ENCODE measurements at places on chromosomes 11 and 22.

- DNase-seq = no peak
These were observed 69.3 kb downstream of the SEZ6L start for GRCh38 chr22:26238596-26238995.

DNA sequence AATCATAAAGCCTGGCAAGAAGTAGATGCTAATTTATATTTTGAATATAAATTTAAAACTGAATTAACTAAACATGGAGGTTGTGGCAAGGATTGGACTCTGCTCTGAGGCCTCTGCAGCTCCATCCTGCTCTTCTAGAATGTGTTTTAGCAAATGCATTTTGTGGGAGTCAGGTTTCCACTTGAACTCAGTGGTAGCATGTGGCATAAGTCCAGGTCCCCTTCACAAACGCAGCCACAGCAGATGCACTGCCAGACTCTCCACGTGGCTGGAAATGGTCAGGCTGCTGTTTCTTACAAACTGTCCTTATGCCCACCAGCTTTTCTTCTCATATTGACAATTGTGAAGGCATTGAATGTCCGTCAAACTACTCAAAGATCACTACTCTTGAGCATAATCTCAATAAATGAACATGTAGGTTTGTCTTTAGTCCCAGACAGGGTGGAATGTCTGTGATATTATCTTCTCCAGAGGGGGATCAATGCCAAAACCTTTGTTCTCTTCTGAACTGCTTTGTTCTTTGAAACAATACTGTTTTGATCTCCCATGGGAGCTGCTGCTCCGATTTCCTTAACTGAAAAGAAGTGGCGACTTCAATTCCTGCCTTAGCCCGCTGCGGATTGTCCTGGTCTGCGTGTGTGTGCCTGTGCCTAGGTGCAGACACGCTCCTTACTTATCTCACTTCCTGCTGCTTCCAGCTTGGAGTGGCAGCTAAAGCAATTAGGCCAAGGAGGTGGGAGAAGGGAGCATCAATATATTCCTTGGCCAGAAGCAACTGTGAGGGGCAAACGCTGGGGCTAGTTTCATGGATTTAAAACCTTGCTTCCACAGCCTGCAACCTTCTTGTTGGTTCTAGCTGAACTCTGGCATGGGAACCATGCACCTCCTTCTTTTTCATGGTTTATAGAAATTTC lies 24.2 kb downstream of the EIF4G2 start:
- DNase-seq = peak; percentile 70

- DNase-seq = no peak
These were observed 76.2 kb upstream of the TTLL12 start for GRCh38 chr22:43262990-43263644.

- DNase-seq = no peak
These were observed 2.1 kb downstream of the CD3D start for GRCh38 chr11:118340449-118340848.

DNA sequence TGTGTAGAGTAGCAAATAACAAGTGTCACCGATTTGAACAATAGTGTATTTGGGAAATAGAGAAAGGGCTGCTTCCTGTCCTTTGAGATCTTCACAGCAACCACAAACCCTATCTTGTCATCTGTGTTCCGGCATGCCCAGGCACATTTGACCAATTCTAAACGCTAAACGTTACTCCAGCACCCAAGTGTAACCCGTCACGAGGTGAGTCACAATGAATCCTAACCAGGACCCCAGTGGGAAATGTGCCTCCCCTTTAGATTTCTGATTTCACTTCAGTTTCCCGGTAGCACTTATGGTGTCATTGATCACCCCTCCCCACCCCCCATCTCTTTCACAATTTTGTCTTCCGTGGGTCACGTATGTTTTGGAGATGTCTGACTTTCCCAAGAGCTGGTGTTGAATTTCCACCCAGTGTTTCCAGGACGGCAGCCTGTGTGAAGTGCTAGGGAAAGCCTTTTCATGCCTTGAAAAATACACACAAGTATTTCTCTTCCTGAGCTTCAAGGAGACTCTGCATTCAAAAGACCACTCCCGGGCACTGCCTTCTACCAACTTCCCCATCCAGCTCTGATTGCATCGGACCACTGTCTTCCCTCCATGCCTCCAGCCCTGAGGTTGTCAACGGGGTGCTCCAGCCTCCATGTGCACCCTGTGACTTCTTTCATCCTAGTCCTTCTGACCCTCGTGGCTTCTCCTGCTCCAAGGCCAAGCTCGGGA lies 10.5 kb upstream of the C11orf24 start:
- DNase-seq = no peak

DNA sequence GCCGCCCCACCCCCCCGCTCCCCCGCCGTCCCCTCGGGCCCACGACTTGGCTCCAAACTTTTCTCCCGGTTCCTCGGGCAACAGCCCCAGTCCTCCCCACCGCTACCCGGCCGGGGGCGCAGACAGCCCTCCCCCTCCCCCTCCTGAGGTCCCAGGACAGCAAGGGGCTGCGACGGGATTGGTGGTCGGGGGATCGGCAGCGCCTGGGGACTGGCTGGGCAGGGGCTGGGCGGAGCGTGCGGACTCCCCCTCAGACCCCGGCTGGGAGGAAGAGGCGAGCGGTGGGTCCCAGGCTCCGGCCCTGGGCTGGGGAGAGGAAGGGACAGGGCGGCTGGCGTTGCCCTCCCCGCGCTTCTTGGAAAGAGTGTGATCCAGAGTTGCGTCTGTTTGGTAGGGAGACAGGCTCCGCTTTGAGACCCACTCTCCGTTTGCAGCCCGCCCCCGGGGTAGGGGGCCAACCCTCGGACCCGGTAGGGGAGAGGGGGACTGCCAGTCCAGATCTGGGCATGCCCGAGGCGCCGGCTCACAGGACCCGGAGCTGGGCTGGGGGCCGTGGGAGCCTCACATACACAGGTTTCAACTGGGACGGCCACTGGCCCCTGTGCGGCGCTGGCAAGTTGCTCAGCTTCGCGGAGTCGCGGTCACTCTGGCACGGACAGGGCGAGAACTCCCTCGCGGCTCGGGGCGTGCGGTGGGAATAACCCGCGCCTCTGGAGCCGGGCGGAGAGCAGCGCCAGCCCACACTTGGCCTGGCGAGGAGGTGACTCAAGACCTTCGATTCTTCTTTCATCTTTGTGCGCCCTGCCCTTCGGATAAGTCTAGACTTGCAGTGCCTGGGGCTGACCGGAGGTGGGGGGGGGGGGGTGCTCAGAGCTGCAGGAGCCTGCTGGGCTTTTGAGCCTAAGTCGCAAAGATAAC lies 999 bp downstream of the TSKU start:
- DNase-seq = peak; percentile 91

GRCh38 chr11:86303257-86303656 lies 1.2 kb downstream of the HIKESHI start:
- DNase-seq = no peak

GRCh38 chr11:17767301-17767885 lies 32.8 kb downstream of the KCNC1 start:
- peak; percentile 81 for DNase-seq

- DNase-seq = no peak
These were observed 98.8 kb downstream of the BCR start for GRCh38 chr22:23278883-23279675.

DNA sequence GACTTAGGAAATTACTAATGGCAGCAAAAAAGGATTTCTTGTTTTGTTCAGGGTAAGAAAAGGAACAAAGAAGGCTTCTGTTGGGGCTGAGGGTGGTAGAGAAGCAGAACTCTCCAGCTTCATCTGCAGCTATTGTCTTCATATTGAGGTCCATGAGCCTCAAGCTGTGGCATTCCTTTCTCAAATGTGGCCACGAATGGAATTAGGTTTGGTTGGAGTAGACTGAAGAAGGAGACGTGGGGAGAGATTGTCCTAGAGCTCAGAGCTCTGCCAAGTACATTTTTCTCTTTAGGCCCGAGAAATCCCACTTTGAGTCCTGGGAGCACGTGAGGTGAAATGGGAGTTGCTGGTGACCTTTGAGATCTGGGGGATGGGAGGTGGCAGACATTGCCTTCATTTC lies 25.8 kb upstream of the MYOD1 start:
- no peak for DNase-seq

DNA sequence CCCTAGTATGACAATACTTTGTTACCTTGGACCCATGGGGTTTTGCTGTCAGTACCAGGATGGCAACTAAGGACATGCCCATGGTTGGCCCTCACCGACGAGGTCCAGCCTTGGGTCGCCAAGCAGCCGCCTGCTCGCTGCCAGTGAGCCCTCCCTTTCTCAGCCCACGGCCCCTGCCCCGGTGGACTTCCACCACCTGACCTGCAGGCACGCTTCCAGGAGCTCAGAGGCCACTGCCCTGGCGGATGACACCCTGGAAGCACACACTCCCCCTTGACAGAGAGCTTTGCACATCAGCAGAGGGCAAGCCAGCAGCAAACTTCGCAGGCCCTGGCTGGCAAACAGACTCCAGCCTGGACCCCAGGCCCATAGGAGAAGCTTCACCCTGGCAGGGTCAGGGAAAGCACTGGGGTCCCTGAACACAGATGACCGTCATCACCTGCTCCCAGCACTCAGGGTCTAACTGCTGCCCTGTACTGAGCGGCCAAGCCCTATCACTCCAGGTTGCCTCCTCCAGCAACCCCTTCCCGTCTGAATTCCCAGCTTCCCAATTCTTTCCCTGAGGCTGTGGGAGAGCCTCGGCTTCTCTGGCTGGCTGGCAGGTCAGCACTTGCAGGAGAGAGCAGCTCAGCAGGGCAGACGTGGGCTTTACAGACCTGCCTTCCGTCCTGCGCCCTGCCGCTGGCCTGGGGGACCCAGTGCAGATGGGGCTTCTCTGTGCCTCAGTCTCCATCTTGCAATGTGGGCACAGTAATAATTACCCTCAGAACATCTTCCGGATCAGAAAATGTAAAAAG lies 2.7 kb upstream of the PPARA start:
- no peak for DNase-seq

DNA sequence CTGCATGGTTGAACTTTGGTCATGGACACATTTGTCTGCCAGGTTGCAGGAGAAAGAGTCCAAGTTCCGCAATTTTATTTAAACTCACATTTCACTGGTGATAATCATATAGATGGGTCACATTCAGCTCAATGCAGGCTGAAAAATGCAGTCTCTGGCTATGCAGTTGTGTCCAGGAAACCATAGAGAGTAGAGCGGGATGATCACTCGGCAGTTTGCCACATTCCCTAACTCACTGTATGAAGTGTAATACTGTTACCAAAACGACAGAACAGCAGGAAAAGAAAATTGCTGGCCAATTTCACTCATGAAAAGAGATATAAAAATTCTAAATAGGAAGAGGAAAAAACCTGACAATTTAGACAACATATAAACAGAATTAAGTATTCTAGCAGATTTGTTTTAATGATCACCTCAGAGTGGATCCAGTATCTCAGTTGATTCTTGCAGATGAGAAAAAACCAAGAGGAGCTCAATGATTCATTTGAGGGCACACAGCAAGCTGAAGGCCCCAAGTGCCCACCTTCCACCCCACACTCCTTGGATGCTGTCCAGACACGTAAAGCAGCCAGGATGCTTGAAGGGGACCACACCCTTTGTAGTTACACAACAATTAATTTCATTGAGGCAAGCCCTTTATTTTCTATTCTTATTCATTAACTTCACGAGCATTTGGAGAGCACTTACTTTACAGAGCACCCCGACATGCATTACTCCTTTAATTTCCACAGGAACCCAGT lies 422.3 kb downstream of the SOX6 start:
- no peak for DNase-seq

- peak; percentile 8 for DNase-seq
These were observed at the start of gene SLC37A2 for GRCh38 chr11:125062931-125063428. Gene SLC37A2 (plus strand): TSS chr11:125063305. CDS start chr11:125063368, 63 bp downstream.

DNA sequence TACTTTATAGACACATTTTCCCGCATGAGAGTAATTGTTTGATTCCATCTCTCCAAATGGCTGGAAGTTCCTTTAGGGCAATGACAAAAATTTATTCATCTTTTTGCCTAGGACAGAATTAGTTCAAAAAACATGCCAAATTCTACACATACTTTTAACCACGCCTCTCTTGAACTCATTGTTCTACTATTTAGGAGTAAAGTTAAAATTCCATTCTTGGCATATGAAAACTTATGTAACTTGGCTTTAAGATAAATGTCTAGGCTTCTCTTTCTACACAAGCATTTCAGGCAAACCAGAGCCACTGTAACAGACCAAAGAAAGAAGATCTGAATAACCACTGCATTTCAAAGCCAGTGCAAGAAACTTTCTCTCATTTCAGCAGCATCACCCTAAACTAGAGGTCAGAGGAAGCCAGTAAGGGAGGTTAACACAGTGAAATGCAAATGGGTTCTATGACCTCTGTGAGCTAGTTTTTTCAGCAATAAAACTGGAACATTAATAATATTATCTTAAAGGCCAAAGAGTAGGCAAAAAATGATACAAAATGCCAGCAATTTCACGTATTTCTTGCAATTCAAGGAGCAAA lies 73.0 kb downstream of the RSF1 start:
- DNase-seq = no peak

DNA sequence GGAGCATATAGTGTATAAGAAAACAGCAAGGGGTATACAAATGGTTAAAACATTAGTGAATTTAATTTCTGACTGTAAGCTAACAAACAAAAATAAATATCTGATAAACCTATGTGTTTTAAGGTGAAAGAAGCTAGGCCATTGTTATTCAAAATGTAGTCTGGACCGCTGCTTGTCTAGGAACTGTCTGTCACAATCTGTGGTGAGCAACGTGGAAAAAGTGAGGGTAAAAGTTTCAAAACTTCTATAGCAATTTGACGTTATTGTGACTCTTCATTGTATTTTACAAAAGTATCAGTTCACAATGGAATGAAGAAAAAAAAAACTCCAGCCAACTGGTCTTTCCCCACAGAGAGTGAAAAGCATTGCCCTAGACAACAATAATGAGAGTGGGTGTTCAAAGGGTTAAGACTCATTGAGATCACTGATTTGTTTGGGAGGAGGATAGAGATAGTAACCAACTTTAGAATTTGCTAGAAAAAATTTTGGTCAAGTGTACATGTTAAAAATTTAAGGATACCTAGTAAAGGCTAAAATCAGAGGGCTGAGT lies 79.1 kb downstream of the UVRAG start:
- no peak for DNase-seq

GRCh38 chr22:47030143-47030661 lies 267.8 kb downstream of the TBC1D22A start:
- DNase-seq = no peak

DNA sequence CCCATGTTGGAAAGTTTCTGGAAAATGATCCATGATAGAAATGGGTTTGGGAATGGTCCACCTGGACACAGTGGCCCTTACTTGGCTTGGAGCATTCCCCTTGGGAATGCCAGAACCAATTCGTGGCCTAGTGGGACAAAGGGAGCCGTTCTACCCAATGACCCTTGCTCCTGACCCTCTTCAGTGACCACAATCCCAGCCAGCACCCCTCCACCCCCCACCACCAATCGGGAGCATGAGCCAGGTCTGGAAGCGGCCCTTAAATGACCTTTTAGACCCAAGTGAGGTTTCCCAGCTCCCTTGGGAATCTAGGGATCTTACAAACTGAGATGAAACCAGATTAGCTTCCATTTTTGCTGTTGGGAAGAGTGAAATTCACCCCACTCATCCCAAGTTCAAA lies 51.3 kb upstream of the CDON start:
- DNase-seq = peak; percentile 37
